ENCODE measurements at places on chromosomes 4 and X.

DNA sequence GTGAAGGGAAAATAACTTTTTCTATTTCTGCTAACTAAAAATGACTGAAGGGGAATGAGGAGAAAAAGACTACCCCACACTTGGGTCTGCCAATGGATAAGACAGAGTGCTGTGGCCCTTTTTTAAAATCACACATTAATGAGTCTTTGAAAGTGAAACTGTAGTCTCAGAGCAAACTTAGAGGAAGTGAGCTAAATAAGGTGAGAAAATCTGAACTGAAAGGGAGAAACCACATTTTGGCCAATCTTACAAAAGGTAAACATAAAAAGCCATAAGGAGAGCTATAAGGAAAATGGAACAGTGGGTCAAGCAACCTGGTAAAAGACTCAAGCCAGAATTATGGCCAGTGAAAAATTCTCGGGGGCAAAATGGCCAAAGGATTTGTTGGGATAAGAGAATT is 755.1 kb upstream of the IGFBP7 start:
- no peak for DNase-seq

GRCh38 chr4:22573641-22574040 is 57.8 kb upstream of the ADGRA3 start:
- DNase-seq: no peak

DNA sequence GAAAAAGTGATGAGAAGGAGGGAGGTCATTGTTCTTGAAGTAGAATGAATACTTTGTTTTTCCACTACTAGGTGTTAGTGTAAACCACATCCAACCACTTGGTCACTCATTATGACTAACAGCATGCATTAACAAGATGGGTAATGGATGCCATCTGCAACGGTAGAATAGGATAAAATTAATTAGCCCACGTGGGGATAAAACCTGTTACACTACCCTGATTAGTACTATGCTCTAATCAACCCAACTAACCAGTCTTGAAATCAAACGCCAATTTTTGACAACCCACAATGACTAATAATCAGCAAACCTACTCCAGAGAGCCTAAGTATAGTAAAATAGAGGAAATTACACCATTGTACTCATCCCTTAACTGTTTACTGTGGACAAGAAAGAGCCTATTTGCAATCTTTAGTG is 93.4 kb upstream of the MCF2 start:
- DNase-seq: no peak

GRCh38 chr4:145414841-145415240 is 66.8 kb upstream of the SMAD1 start:
- no peak for DNase-seq

GRCh38 chr4:152160225-152160800 is 375.6 kb downstream of the FBXW7 start:
- no peak for DNase-seq
